ENCODE measurements at places on chromosomes 4 and X. TPM values are rescaled to one million over a fixed set of nuclear protein-coding genes. Genes with fewer than 3 reads are reported as not detected.

The WDR17 gene
- 0.64 TPM for total RNA-seq

The MPP1 gene
- total RNA-seq, result 11.7 TPM

The MAGEA12 gene
- not detected for total RNA-seq

The ADH1B gene
- 0.43 TPM for total RNA-seq

The MID1IP1 gene
- total RNA-seq, result 52.7 TPM

The RGN gene
- 3.5 TPM for total RNA-seq

All from fibroblast of villous mesenchyme (primary cell).